Activated T-helper 17 cell treated with anti-CD3 and anti-CD28 coated beads, Interleukin-2, amount 50 U/mL, for 72 hours (primary cell): ENCODE measurements at places on chromosomes 4 and X. TPM values are rescaled to one million over a fixed set of nuclear protein-coding genes. Genes with fewer than 3 reads are reported as not detected.

DNA sequence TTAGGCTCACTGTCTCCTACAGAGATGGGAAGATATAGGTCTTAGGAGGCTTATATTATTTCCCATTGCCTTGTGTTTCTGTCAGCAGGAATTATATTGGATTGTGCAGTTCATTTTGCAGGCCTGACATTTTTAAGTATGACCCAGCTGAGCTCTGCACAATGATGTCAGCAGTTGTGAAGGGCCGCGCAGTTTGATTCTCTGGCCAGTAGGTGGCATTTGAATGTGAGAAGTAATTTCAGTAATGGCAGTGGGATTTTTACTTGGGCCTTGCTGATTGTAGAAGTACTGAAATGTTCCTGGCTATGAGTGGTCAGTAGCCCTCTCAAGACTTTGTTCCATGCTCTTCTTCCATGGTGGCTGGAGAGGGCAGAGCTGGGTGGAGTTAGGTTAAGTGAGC lies 247.2 kb upstream of the MTMR8 start:
- ATAC-seq = no peak

GRCh38 chr4:182277377-182277776 lies 34.2 kb downstream of the TENM3 start:
- no peak for ATAC-seq

DNA sequence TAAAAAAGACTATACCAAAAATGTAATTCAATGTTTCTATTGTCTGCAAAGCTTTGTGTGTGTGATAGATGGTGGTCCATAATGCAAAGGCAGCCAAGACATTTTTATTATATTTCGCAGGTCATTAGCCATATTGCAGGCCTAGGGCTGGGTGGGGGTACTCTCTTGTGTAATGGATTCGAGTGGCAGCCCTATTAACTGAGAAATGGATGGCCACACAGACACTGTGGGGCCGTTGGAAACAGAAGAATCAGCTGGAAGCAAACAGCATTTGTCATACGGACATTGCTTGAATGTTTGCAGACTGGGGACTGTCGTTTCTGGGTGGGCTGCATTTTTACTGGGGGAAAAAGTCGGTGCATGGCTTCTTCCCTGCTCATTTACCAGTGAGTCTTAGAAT lies 101.4 kb downstream of the GPR143 start:
- no peak for ATAC-seq

DNA sequence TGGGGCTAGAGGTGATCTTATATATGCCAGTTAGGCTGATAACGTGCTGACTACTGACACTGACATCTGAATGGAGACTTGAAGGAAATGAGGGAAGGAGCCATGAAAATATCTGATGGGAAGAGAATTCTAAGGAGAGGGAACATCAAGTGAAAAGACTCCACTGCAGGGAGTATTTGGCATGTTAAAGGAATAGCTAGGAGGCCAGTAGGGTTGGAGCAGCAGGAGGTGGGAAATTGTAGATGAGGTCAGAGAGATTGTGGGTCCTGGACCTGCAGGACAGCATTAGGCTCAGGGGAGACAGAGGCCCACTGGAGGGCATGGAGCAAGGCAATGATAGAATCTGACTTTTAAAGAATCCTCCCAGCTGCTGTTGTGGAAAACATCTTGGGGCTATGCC lies 55.8 kb upstream of the NSUN7 start:
- ATAC-seq = no peak

DNA sequence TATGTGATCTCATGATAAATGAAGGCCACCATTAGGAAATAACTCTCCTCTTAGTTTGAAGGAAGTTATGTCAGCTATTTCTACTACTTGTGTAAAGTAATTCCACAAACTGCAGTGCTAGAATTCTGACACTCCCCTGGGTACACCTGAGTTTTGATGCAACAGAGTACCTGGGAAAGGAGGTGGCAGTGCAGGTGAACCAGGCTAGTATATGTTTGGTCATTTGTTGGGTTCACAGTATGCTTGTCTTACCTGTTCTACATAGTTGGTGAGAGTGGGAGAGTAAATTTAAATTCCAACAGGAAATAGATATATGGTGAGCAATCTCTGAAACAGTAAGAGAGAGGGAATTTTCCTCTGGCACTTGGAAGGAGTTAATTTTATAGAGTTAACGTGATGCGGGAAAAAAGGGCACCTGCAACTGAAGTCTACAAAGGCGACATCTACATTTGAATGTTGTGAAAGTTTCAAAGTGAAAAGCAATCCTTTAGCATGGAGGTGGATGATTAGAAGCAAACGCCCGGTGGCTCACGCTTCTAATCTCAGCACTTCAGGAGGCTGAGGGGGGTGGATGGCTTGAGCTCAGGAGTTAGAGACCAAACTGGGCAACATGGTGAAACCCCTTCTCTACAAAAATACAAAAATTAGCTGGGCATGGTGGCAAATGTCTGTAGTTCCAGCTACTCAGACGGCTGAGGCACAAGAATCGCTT lies 8.3 kb upstream of the SLC10A6 start:
- ATAC-seq = no peak

DNA sequence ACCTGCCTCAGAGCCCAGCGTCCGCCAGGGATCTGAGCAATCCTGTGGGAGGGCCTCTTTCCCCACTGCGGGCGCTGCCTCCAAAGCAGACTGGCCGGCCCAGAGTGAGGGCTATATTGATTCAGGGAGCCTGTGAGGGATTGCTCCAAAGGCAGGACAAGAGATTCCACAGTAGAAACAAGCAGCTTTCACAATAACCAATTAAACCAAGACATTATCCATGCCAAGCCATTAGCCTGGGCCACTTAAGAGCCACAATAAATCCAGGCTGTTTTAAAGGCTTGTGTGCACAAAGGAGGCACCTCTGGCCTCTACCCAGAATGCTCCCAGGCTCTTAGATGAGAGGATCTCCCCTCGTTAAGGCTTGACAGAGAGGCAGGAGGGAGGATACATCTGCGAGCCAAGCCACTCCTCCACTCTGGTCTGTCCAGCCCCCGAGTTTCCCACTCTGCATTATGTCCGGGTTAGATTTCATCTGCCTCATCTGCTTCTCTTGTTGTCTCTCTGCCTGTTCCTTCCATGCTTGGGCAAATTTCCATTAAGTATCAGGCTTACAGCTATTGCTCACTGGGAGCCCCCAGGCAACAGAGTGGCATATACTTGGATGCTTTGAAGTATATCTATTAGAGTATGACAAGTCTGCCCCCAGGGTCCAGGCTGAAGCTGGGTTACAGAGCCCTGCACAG lies 357.9 kb downstream of the UNC5C start:
- no peak for ATAC-seq

- ATAC-seq = peak; percentile 88
These were observed 13.0 kb upstream of the SLC16A2 start for GRCh38 chrX:74408304-74408703.

- ATAC-seq = no peak
These were observed 12.4 kb downstream of the ZDHHC9 start for GRCh38 chrX:129831091-129831885.

- ATAC-seq = no peak
These were observed 13.5 kb downstream of the LIAS start for GRCh38 chr4:39472396-39472795.

The DUSP21 gene
- total RNA-seq = not detected

The SSX4 gene
- not detected for total RNA-seq

- peak; percentile 35 for ATAC-seq
These were observed 12.0 kb downstream of the TMEM187 start for GRCh38 chrX:153984351-153985178.

The FGFR3 gene
- not detected for total RNA-seq

- ATAC-seq = no peak
These were observed 144.1 kb upstream of the RBPJ start for GRCh38 chr4:26176598-26177149.

GRCh38 chr4:142121448-142122350 lies 485.3 kb downstream of the IL15 start:
- no peak for ATAC-seq

- ATAC-seq = no peak
These were observed 1.9 kb upstream of the PRR27 start for GRCh38 chr4:70152088-70152487.

DNA sequence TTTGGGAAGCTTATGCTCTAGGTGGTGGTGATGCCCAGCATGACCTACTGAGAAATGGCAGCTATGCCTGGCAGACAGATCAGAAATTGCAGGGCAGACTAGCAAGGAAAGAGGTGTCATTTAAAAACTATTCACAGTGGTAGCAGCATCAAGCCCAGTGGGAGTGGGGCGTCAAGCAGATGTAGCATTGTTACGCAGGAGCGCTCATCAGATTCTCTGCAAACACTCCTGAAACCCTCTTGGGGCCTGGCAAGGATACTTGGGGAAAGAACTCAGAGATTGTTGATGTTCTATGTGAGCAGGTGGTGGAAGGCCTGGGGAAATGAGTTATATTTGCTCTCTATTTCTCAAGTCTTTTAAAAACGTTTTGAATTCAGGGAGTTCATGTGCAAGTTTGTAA lies 437.6 kb downstream of the RAPGEF2 start:
- no peak for ATAC-seq

The SPANXN1 gene
- not detected for total RNA-seq

GRCh38 chrX:132114607-132115006 lies 13.2 kb downstream of the FRMD7 start:
- ATAC-seq = no peak

- no peak for ATAC-seq
These were observed 24.7 kb upstream of the SOD3 start for GRCh38 chr4:24770667-24771066.
